Activated CD8-positive, alpha-beta T cell treated with anti-CD3 and anti-CD28 coated beads for 36 hours (primary cell): ENCODE measurements at places on chromosomes 5 and 9. TPM values are rescaled to one million over a fixed set of nuclear protein-coding genes. Genes with fewer than 3 reads are reported as not detected.

PCDHA1 gene
- total RNA-seq, result not detected

LRRC26 gene
- not detected for total RNA-seq

PCDHGA12 gene
- not detected for total RNA-seq

CCT5 gene
- 481 TPM for total RNA-seq

C7 gene
- total RNA-seq, result not detected

ELOVL7 gene
- total RNA-seq, result 0.18 TPM

RNF130 gene
- total RNA-seq, result 10.1 TPM

PHF24 gene
- 0.11 TPM for total RNA-seq
